ENCODE measurements at places on chromosomes 12 and 14.

- DNase-seq, result no peak
Observed at GRCh38 chr14:73338551-73338950, 101.2 kb downstream of the PAPLN start.

DNA sequence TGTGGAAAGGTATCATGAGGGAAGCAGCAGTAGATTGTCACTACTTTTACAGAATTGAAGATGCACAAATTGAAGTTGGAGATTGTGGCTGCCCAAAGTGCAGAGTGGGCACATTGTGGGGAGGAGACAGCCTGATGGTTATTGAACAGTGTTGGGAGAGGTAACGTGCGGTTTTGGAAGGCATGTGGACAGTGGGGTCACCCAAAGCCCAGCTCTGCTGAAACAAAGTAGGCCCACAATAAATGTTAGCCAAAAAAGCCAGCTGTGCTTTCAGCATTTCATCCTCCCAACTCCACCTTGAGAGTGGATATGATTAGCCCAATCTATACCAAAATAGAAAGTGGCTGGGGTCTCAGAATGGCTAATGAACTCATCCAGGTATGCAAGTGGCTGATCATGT lies 96.7 kb downstream of the TMX1 start:
- no peak for DNase-seq

- no peak for DNase-seq
Observed at GRCh38 chr14:23033801-23034497, 751 bp downstream of the PSMB5 start.

DNA sequence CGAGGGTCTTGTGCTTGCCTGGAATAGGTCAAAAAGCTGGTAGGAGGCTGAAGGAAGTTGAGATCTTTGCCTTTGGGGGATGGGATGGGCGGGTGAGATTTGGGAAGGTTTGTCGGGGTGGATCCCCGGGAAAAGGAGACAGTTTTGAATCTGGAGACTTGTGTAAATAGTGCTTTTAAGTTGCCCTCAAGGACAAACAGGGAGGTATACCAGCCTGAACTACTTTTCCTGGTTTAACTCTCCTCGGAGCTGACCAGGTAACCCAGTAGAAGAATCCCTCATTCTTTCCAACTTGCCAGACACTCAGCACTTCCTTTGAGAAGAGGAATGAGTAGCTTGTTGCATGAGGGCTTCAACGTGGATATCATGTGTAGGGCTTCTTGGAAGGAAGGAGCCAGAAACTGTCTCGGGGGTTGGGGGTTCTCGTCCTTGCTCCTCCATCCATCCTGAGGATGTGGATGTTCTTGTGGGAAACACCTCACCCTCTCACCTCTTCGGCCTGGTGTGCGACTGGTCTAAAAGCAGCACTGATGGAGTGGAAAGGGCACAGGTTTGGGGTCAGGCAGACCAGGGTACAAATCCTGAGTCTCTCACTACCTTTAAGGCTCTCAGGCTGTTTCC lies 1.9 kb downstream of the TEAD4 start:
- DNase-seq, result no peak

GRCh38 chr12:48717252-48717695 lies 767 bp upstream of the CCNT1 start:
- DNase-seq, result no peak

DNA sequence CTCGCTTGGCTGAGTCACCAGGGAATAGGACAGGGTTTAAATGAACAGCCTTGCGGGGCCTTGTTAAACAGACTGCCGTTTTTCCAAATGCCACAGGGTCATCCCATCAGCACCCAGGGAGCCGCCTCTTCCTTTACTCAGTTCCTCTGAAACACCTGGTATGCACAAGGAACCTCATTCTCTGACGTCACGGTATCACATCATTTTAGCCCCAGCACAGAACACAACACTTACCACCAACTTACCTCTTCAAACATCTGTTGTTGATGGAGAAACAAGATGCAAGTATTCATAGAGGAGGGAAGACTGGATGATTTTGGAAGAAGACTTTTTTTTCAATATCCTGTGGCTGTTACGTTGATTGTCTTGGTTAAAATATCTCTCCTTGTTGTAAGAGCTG lies 535.3 kb upstream of the TMEM132C start:
- DNase-seq, result no peak

DNA sequence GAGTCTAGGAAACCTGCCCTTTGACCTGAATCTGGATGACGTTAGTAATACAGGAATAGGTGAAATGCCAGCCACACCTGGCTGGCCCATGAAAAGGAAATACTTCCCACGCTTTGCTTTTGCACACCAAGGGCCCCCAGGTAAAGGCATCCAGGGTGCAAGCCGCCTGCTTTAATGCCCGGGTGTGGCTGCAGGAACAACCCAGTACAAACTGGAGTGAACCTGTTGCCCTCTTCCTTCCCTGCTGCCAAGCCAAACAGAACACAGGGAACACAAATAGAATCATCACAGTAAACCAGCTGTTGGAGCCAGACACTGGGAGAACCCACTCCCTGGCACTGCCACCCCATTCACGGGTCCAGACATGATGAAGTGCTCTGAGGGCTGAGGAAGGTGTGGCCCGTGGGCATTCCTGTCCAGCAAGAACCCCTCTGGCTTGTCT lies 24.2 kb upstream of the FOS start:
- DNase-seq, result no peak

DNA sequence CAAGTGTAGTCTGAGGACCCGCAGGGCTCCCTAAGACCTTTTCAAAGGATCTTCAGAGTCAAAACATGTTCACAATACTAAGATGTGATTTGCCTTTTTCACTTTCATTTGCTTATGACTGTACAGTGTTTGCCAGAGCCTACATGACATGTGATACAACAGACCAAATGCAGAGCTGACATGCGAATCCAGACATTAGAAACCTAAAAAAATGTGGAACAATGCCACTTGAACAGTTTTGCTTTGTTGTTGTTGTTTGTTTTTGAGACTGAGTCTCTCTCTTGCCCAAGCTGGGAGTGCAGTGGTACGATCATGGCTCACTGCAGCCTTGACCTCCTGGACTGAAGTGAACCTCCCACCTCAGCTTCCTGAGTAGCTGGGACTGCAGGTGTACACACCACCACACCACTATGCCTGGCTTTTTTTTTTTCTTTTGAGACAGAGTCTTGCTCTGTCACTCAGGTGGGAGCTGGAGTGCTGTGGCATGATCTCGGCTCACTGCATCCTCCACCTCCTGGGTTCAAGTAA lies 5.3 kb upstream of the RAB35 start:
- DNase-seq, result peak; percentile 56

- DNase-seq, result no peak
Observed at GRCh38 chr14:37512173-37512572, 82.9 kb downstream of the FOXA1 start.

DNA sequence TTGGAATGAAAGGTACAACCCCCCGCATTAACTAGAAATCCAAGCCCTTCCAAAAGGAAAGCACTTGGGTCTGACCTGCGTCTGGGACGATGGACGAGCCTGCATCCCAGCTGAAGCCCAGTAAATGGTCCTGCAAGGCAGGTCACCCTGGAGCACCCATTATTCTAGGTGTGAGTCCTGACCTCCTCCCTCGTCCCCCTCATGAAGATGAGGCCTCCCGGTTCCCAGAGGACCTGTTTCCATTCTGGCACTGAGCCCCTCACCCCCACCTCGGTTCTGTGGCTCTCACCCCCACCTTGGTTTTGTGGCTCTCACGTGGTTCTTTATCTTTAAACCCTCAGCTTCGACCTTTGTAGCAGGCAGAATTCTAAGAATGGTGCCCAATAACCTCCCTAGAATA lies 7.3 kb downstream of the IFI27 start:
- DNase-seq, result no peak

DNA sequence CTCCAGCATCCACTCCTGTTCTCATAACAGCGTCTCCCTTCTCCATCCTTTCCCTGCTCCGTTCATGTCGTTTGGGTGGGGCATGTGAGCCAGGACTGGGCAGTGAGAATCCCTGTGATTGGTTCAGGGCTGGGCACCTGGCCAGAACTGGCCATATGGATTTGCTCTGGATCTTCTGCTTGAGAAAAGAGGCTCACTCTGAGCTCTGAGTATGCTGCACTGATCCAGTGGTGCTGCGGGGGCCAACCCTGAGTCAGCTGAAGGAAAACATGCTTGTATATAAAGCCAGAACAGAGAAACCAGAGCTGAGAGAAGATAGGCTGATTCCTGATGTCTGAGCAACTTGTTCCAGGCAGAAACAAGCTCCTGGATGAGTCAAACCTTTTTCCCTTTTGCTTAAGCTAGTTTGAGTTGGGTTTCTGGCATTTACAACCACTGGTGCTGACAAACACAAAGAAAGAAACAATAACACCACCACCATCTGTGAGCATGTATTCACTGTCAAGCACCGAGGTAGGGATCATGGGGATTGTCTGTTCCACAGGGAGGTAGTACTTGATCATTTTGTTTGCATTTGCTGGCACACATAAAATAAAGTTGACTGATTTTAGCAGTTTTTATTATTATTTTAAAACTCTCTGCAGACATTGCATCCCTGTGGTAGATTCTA lies 14.0 kb upstream of the HPD start:
- DNase-seq, result no peak

DNA sequence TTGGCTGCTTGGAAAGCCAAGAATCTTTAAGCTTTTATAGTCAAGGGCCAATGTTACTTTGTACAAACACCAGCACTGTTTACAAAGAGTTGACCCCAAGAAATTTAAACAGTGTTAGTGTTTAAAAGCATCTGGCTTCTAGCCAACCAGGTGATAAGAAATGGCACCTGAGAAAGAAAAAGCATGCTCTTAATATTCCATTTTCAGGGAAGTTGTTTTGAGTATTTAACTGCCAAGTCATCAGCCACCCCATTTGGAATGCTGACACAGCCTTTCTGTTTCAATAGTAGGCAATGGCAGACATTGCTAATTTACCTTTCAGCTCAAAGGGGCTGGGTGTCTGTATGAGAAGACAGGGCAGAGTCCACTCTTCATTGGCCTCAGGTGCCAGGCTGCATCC lies 3.7 kb upstream of the SLC35F4 start:
- no peak for DNase-seq

- DNase-seq, result no peak
Observed at GRCh38 chr12:126734710-126735109, 1532.3 kb upstream of the TMEM132C start.

GRCh38 chr12:101051901-101052550 lies 158.0 kb downstream of the SLC5A8 start:
- no peak for DNase-seq

GRCh38 chr14:92924247-92924646 lies 1.3 kb downstream of the CHGA start:
- no peak for DNase-seq

GRCh38 chr14:43872752-43873655 lies 634.1 kb downstream of the FSCB start:
- no peak for DNase-seq

Data from CD4-positive, alpha-beta memory T cell (primary cell).